Activated CD8-positive, alpha-beta memory T cell treated with anti-CD3 and anti-CD28 coated beads for 1 hour (primary cell): ENCODE measurements at places on chromosomes 7 and 10.

DNA sequence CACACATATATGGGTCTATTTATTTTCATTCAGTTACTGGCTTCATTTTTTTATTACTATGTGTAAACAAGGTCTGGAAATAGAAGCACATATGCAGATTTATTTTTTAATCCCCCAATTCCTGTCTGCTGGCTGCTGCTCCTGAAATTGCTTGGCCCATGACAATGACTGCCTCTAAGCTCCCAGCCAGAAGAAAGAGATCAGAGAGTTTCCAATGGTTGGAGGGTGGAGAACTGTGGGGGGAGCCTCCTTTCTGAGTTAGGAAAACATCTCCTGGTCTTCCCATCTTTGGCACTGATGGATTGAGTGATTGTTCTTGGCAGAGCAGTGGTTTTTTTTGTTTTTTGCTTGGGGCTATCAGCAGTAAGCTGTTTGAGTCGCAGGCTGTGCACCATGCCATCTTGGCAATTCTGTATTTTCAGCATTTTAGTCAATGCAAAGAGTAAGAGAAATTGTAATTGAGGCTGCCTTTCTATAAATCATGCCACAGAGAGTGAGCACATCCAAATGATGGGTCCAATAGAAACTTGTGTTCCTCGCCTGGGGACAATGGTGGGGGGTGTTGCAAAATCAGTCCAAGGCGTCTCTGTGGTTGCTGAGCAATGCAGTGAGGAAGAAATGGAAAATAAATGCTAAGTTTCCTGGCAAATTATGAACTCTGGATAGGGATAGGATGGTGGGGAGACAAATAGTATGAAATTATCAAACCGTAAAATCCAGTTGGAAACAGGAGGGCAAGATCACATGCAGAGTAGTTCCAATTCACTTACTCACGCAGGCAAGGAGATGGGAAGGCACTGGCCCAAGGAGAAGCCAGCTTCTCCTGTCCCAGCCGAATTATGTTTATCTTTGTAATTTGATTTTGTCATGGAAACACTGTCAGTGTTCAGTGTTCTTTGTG is 382.4 kb downstream of the SORCS3 start:
- DNase-seq = no peak

GRCh38 chr7:74575083-74575784 is 82.3 kb upstream of the GTF2I start:
- no peak for DNase-seq

GRCh38 chr7:47759056-47759706 is 177.3 kb upstream of the TNS3 start:
- DNase-seq = no peak

DNA sequence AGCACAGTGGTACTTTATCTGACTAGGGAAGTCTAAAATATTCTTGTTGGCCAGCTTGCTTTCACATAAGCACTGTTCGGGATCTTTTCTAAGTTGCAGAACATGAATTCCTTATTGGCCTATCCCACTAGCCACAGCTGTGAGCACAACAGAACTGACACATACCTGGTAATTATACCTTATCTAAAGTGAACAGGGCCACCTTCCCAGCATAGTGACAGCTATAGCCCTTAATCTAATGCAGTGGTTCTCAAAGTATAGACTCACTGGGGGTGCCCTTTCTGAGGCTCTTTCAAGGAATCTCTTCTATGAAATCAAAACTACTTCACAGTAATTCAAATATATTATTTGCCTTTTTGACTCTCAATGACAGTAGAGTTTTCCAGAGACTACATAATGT is 184.7 kb upstream of the KAT6B start:
- DNase-seq = no peak

- no peak for DNase-seq
These were observed 46.3 kb downstream of the VPS41 start for GRCh38 chr7:38862666-38863065.

DNA sequence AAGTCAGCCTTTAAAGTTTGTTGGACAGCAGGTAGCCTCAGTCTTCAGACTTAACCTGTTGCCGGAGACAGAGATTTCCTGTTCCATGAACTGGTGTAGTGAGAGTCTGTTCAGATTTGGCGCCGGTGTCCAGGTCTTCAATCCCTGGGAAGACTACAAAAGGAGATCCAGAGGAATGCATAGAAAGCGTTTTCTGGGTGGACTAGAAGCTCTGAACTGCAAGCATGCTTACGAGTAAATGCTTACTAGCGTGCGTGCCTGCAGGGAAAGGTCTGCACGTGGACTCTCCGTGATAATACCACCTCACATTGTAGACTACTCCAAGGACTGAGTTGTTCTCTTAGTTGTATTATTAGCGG is 878 bp downstream of the GLRX3 start:
- DNase-seq = no peak
